ENCODE measurements at places on chromosomes 3 and 15. TPM values are rescaled to one million over a fixed set of nuclear protein-coding genes. Genes with fewer than 3 reads are reported as not detected.

- no peak overlapping the region for H3K27ac ChIP-seq
- peaks cover 27% of the 10 kb centered on the region for H3K36me3 ChIP-seq
- peaks cover 5% of the 10 kb centered on the region for H3K4me1 ChIP-seq
- H3K27me3 ChIP-seq = no peaks in the 10 kb centered on the region
Observed at GRCh38 chr3:64093825-64094712, 70.8 kb upstream of the PSMD6 start.

GRCh38 chr15:100686725-100687473 lies 84.5 kb downstream of the ASB7 start:
- H3K36me3 ChIP-seq = no peaks in the 10 kb centered on the region
- no peaks in the 10 kb centered on the region for H3K27me3 ChIP-seq

- no peak overlapping the region for H3K27ac ChIP-seq
- no peaks in the 10 kb centered on the region for H3K27me3 ChIP-seq
- H3K36me3 ChIP-seq = no peaks in the 10 kb centered on the region
- H3K4me1 ChIP-seq = no peaks in the 10 kb centered on the region
- DNase-seq = no peak
Observed at GRCh38 chr3:74066456-74066855, 441.7 kb upstream of the PDZRN3 start.

DNA sequence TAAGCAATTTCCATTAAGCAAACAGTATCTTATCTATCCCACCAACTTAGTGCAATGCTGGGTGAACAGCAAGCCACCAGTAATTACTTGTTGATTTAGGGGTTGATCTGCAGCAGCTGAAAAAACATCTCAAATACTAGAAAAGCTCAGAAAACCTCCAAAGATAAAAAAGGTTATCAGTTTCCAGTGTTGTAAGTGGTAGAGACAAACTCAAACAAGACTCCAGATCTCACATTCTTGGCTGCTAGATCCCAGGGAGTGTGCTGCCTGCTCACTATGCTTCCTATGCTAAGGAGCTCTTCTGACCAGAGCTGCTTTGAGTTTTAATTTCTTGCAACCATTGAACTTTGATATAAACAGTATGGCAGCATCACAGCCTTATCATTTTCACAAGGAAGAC lies 11.3 kb downstream of the B3GALNT1 start:
- peaks cover 7% of the 10 kb centered on the region for H3K36me3 ChIP-seq
- H3K4me3 ChIP-seq = no peak overlapping the region
- no peak for DNase-seq
- no peaks in the 10 kb centered on the region for H3K27me3 ChIP-seq
- no peak overlapping the region for H3K27ac ChIP-seq

The TMOD2 gene
- total RNA-seq = 14.7 TPM

The SMC4 gene
- total RNA-seq = 57.6 TPM

Data from lower lobe of right lung (tissue), 2 donors.